Nasal cavity respiratory epithelium epithelial cell of viscerocranial mucosa (primary cell): ENCODE measurements at places on chromosomes 7 and 10. TPM values are rescaled to one million over a fixed set of nuclear protein-coding genes. Genes with fewer than 3 reads are reported as not detected.

The CTTNBP2 gene
- 0.34 and 1.2 TPM in 2 replicates for total RNA-seq

The CALN1 gene
- total RNA-seq = under 0.01 TPM in 1 of 2 replicates, not detected in the other

The BTAF1 gene
- total RNA-seq = 51.3 and 51.4 TPM in 2 replicates

The CALHM3 gene
- total RNA-seq = not detected in 2 replicates

The PTER gene
- total RNA-seq = 16.4 and 32.9 TPM in 2 replicates

The RNF148 gene
- under 0.01 and 0.21 TPM in 2 replicates for total RNA-seq

The CPA2 gene
- total RNA-seq = not detected in 2 replicates

The TFR2 gene
- total RNA-seq = under 0.01 and 0.14 TPM in 2 replicates

The MYH16 gene
- total RNA-seq = under 0.01 and 0.36 TPM in 2 replicates

The NEURL1 gene
- total RNA-seq = 1.6 and 2.7 TPM in 2 replicates

The LIPF gene
- not detected in 2 replicates for total RNA-seq

The PARP12 gene
- 17.4 and 46.3 TPM in 2 replicates for total RNA-seq

The LOXL4 gene
- 2.0 TPM in 1 of 2 replicates, not detected in the other for total RNA-seq

The NRG3 gene
- total RNA-seq = not detected in 2 replicates

The GRID1 gene
- 0.21 TPM in 1 of 2 replicates, not detected in the other for total RNA-seq

The OR6V1 gene
- total RNA-seq = not detected in 2 replicates

The MAT1A gene
- 1.00 TPM in 1 of 2 replicates, not detected in the other for total RNA-seq

The ETV1 gene
- 0.14 and 0.68 TPM in 2 replicates for total RNA-seq

The NUDT13 gene
- 0.34 and 1.3 TPM in 2 replicates for total RNA-seq

The TRIM73 gene
- total RNA-seq = 0.68 and 2.1 TPM in 2 replicates

The TDRD1 gene
- total RNA-seq = not detected in 2 replicates

The SFMBT2 gene
- total RNA-seq = under 0.01 and 0.07 TPM in 2 replicates

The DGKB gene
- 0.21 TPM in 1 of 2 replicates, not detected in the other for total RNA-seq

The TMEM229A gene
- not detected in 2 replicates for total RNA-seq
